ENCODE measurements at places on chromosomes 2 and 18.
A peak's percentile ranks its signal among the peaks of the same experiment; 100 is the strongest.

GRCh38 chr2:74205596-74205995, 7.2 kb downstream of the MTHFD2 start:
- no peak for DNase-seq

- DNase-seq, result no peak
Measured at GRCh38 chr2:241081643-241082340, 20.3 kb downstream of the MTERF4 start.

- no peak for DNase-seq
Measured at GRCh38 chr2:136049011-136049742, 63.8 kb upstream of the DARS1 start.

- DNase-seq, result no peak
Measured at GRCh38 chr2:68151037-68151436, 6.7 kb upstream of the PNO1 start.

DNA sequence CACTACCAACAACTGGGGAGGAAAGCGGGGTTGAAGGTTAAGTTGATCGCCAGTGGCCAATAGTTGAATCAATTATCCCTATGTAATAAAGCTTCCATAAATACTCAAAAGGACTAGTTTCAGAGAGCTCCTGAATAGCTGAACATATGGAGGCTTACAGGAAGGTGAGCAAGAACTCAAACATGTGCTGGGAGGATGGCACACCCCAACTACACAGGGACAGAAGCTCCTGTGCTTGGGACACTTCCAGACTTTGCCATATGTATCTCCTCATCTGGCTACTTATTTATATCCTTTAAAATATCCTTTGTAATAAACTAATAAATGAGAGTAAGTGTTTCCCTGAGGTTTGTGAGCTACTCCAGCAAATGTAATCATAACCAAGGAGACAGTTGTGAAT, 115.7 kb downstream of the HNMT start:
- no peak for DNase-seq

GRCh38 chr2:120526997-120527945, 181.3 kb downstream of the INHBB start:
- no peak for DNase-seq

- DNase-seq, result peak; percentile 66
Measured at GRCh38 chr2:212536817-212537725, 1.5 kb downstream of the ERBB4 start.

DNA sequence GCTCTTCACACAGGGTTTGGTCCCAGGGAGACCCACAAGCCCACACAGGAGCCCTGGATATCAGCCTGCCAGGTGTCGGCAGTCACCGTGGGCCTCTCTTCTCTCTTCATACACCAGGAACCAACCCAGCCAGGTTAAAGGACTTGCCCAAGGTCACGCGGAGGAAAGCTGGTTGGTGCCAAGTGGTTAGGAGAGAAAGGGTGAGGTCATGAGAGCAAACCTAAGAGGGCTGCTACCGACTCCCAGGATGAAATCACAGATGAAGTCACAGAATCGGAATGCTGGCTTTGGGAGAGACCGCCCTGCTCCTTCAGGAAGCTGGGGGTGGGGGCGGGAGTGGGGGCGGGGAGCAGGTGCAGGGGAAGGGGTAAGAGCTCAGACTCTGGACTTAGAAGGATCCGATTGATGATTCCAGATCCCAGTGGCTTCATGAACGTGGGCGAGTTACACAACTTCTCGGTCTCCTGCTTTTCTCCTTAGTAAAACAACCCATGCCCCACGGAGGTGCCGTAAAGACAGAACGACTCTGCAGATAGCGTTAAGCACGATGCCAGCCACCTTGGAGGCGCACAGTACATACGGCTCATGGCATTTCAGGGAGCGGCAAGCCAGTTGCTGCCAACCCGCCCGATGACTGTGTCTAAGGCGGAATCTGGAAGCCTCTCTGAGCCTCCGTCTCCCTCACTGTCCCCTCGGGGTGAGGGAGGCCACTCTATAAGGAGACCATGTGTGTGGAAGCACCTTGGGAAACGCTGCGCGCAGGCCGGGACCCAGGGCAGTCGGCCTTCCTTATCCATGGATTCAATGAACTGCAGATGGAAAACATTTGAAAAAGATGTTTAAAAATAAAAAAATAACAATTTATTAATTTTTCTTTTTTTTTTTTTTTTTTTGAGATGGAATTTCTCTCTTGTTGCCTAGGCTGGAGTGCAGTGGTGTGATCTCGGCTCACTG, 23.0 kb upstream of the TAF1B start:
- DNase-seq, result no peak

GRCh38 chr2:226601881-226602662, 197.5 kb downstream of the IRS1 start:
- no peak for DNase-seq

DNA sequence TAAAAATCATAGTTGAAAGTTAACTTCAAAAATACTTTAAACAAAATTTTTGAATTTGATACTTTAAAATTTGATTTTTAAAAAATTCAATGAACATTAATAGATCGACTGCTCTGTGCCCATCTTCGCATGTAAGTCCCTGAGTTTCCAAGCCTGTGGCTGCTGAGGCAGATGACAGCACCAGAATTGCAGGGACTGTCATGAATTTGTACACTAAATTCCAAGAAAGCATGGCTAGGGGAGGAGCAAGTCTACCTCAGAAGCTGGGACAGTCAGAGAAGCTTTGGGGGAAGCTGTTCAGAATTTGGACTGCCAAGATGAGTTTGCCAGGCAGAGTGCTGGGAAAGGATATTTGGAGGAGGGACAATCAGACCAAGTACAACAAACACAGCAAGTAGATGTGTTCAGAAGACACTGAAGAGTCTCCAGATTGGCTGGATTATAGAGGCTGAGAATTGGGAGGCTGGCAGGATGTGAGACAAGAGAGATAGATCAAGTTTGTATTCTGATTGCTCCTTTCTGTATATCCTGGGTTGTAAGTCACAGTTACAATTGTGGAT, 79.0 kb downstream of the ASXL3 start:
- DNase-seq, result no peak

DNA sequence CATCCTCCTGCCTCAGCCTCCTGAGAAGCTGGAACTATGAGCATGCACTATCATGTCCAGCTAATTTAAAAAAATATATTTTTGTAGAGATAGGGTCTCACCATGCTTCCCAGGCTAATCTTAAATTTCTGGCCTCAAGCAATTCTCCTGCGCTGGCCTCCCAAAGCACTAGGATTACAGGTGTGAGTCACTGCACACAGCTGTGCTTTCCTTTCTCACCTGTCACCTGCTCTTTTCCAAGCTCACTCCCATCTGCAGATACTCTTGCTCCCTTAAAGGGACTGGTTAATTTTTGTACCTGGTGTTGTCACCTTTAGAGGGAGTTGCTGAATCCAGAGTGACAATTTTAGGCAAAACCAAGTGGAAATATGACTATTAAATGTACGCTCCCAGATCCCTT, 178.2 kb downstream of the LOXHD1 start:
- no peak for DNase-seq

- no peak for DNase-seq
Measured at GRCh38 chr2:134218414-134218813, 35.5 kb upstream of the MGAT5 start.

GRCh38 chr2:64456293-64456692, 2.3 kb downstream of the LGALSL start:
- no peak for DNase-seq

DNA sequence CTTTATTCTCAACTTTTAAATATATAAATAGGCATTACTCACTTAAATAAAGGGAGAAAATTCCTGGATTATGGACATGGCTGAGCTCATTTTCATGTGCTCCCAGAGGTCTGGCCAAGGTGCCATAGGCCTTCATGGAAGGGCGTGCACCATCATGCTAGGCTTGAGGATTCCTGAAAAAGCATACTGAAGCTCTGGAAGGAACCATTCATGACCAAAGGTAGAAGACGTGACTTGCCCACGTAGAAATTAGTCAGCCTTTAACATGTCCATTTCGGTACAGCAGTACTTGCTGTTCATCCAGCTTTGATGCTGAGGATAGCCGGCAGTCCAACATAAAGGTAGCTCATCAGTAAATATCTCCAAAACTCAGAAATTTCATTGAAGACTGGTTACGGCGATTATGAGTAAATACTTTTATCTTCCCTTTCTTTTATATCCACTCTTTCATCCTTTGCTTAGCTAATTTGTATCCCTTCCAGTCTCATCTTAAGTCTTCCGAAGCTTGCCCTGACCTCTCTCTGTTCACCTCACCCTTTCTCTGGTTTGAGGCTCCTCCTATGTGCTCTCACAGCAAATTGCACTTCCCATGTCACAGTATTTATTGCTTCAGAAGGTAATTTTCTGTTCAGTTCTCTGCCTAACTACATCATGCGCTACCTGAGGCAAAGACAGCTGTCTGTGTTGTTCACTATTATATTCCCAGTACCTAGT, 32.3 kb upstream of the ASNSD1 start:
- no peak for DNase-seq

GRCh38 chr18:65269375-65269774, 481.4 kb upstream of the CDH7 start:
- no peak for DNase-seq

DNA sequence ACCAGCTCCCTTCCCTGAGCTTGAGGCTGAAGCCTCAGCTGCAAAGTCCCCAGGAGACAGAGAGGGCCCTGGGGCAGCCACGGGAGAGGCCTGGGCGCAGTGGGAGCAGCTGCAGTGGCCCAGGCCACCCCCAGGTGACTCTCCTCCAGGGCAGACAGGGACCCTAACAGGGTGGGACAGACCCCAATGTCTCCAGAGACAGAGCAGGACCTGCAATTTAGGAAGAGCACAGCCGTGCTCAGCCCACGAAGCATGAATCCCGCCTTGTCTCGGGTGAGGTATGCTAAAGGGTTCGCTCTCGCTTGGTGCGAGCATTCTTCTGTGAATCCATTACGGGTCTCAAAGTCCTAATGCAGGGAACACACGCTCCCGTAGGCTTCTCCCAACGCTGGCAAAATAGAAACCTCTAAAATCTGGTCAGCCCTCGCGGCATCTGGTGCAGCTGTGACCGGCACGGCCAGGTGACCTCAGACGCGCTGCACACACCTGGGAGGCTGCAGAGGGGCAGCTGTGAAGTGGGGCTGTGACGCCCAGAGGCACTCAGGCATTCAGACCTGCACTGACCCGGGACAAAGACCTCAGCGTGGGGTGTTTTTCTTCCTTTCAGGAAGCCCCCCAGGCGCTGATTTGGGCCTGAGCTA, 12.6 kb downstream of the MBP start:
- DNase-seq, result no peak

DNA sequence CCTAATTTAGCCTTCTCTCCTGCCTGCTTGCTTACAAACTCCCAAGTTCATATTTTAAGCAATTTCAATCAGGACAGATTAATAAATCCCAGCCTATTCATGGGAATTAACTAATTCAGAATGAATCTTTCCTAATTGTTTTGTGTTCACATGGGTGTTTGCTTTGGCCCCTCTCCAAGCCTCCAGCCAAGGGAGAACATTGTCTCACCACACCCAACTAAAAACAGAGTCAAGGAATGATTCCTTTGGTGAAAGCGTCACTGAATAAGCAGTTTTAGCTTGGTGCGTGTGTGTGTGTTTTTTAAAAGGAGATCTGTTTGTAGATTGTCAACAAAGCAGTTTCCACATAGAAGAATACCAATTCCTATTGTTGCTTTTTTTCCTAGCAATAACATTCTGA, 43.0 kb upstream of the DSG1 start:
- no peak for DNase-seq

DNA sequence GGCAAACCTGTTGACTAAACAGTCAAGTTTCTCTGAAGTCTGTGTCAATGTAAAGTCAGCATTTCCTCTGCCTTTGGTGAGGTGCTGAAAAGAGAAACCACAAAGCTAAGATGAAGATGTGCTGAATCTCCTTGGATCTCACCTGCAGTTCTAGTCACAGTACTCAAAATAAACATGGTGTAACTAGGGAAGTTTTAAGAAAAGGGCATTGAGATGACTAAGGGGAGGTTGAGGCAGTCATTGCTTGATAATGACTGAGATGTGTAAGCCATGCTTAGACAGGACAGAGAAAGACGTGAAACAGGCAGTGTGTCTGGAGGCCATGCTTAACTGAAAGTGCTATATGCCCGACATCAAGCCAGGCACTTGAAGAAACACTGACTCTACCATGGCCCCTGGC, 1010.0 kb upstream of the CELF4 start:
- DNase-seq, result no peak

DNA sequence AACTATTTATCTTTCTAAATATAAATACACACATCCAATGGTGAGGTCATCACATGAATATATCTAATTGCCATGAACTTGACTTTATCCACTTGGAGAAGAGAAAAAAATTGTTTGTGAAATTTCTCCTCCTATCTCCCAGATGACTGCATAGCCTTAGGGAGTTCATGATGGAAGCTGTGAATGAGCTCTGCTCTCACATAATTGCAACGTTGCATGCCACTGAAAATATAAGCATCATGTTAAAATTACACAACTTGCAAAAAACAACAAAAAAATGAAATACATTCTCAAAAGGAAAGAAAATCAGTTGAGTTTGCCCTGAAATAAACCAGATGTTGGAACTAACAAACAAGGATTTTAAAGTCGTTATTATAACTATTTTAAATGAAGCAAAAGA, 50.6 kb upstream of the OSR1 start:
- no peak for DNase-seq

DNA sequence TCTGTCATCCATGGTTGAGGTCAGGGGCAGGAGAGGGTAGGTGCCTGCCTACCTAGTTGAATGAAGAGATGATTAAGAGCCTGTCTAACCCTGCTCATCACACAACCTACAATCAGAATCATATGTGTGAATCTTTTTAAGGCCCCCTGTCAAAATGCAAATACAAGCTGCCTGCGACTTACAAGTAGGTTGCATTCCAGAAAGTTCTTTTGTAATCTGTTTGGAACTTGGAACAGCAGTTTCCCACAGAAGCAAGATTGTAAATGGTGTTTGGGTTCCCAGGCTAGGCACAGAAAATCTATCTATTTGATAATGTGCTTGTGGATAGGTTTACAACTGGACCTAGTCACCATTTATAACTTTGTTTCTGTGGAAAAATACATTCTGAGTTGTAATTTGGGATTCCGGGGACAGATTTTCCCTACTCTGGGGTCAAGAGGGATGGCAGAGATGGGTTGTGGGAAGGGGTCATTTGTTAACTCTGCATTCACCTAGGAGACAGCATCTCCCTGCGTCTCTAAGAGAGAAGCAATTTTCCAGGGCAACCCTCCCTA, 4.4 kb downstream of the LIPG start:
- DNase-seq, result no peak

DNA sequence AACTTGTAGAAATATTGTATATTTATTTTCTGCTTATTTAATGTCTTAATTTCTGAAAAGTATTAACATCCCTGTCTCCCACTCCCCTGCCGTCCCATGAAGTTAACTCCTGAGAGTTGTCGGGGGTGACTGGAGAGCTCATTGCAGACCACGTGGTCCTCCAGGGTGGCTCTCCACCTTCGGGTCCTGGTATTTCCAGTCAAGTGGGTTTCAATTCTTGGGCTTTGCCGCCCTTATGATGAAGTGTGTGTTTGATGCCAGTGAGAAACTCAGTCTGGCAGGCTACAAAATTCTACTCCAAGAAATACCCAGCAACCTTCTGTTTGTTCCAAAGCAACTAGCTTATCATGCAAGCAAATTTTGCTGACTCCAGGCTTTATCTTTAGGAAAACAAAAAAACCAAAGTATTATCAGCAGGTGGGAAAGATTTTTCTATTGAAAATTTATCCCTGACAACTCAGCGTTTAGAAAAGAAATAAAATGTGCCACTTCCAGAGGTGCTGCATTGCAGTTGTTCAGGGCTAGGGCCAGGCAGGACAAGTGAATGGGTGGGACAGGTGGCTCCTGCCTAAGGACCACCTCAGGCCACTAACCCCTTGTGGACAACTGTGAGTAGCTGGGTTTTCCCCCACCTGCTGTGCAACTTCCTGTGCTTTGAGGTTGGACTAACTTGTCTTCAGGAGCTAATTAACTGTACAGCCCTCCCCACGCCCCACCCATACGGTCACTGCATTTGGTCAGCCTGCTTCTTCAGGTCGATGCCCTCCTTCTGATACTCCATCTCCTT, 46.6 kb downstream of the BCL2L11 start:
- DNase-seq, result no peak

Measured in midbrain (tissue), 1 donor.